ENCODE measurements at places on chromosomes 16 and 17.

DNA sequence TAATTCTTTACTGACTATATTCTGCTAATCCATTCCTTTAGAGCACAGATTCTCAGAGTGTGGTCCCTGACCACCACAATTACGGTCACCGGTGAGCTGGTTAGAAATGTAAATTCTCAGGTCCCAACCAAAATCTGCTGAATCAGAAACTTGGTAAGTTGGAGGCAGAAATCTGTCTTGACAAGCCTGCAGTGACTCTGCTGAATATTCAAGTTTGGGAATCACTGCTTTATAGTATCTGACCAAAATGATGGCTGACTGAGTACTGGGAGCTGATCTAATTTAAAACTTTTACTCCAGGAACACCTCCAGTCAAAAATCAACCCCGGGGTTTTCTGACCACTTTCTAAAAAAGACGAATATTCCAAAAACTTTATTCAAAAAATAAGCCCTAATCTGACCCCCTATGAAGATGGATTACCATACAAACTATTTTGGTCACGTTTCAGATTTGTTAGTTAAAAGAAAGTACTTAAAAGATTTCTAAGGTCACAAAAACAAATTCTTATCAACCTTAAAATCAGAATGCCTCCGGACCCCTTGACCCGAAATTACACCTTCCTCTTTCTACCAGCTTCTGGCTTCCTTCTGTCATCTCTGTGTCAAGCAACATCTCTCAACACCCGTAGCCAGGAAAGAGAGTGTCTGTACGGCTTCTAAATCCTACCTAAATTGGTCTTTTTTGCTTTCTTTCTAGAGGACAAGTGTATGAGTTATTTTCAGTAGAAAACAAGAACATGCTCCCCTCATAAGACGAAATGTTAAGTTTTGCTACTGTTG, 38.6 kb downstream of the CREBBP start:
- no peak for DNase-seq

DNA sequence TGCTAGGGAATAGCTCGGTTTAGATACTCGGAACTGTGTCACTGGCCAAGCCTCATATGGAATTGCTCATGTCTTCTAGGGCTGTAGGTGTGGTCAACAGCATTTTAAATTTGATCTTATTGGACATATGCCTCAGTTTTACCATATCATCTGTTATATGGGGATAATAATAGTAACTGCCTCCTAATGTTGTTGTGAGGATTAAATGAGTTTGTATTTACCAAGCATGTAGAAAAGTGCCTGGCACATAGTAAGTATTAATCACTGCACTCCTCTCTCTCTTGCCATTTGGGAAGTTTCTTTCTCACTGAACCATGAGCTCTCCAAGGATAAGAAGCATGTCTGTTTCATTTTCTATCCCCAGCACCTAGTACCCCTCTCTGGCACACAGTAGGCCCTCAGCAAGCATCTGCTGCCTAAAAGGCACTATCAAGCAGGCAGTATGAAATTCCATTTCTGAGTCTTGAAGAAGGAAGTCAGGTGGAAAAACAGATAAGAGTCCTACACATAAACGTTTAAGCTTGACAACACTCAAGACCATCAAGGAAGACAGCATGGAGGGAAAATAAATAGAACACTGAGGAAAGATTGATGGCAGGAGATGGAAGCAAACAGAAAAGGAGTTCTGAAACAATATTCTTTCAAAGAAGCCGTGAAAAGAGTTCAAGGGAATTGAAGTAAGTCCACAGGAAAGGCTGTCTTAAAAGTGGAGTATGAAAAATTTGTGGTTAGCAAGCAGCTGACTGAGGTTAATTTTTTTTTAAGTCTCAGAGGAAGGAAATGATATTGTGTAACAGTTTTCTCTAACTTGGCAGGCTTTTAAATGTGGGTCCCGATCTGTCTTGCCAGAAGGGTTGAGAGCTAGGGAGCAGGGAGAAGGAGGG, 2.2 kb upstream of the ATP6V0A1 start:
- DNase-seq = no peak

GRCh38 chr17:48620461-48621139, 5.5 kb upstream of the HOXB8 start:
- no peak for DNase-seq

DNA sequence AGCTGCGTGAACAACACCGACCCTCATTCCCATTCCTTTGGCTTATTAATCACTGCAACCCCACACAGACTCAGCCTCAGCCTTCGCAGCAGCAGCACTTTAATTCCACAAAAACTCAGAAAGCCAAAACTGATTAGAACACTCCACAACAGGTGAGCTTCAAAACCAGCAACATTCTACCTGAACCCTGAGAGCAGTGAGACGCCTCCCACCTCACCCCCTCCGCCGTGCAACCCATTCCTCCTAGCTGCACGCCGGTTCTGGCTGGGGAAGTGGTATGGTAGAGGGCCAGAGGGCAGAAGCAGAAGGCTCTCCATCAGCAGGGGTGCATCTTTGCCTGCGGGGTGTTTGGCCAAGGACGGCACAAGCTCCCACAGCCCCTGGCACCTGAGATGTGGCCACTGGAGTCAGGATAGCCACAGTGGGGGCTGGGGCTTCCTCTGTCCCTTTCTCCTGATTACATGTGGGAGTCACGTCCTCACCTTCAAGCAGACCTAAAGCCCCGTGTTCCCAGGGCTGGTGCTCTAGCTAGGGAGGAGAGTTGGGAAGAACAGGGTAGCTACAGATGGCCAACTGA, 1.6 kb downstream of the BORCS6 start:
- no peak for DNase-seq

- no peak for DNase-seq
These were observed 269.4 kb downstream of the BCAS3 start for GRCh38 chr17:60947100-60947499.

- DNase-seq = no peak
These were observed 149.8 kb downstream of the RBFOX3 start for GRCh38 chr17:79461041-79461440.

DNA sequence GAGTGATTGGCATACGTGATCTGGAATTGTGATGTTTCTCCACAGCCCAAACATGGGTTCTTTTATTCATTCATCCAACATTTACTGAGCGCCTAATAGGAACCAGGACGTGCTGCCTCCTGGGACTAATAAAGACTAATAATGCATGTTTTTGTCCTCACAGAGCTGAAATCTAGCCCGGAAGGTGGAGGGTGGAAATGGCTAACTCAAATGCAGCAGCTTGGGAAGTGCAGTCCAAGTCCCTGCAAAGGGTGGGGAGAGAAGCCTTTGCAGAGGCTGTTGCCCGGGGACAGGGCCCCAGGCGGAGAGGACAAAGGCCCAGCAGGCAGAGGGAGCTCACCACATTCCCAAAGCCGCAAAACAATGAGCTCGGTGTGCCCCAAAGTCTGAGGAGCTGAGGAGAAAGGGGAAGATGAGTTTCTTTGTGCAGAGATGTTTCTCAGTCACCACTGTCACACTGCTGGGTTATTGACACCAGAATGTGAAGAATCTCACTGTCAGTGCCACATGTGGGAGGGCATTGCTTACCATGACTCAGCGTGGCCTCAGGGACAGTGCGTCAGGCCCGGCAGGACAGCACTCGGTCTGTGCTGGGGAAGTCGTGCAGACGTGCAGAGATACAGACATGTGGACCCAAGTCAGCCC, 118.2 kb upstream of the CHMP6 start:
- DNase-seq = no peak

DNA sequence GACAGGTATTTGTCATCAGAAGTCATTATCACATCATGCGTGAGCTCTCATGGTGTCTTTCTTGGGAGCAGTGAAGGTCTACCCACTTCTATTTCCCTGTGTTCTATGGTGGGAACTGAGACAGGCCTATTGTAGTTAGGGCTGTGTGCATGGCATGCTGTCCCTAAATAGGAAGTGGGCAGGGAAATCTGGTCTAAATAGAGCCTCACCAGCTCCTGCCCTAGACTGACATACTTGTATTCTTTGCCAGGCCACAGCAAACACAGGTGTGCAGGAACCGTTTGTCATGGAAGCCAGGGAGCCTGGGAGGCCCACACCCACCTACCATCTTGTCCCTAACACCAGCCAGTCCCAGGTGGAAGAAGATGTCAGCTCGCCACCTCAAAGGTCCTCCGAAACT, 10.1 kb downstream of the SLC7A6 start:
- no peak for DNase-seq
